AG09309 (cell line): ENCODE measurements at places on chromosomes 5 and 9.

DNA sequence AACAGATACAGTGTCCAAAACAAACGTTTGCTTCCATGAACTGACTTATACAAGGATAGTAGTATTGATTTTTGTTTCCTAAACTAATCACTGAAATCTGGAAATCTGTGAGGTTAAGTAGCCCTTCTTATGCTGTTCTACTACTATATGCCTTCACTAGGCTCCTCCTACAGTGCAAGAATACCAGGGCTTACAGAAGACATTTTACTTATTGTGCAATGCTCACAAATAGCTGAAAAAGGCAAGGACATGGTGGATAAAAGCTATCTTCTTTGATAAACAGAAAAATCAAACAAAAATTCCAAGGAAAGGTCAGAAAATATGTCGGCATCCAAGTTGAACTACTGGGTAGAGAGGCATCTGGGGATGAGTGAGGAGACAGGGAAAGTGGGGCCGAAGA, 61.9 kb downstream of the OXCT1 start:
- no peak for DNase-seq

GRCh38 chr5:158514986-158515359, 584.7 kb downstream of the EBF1 start:
- no peak for DNase-seq

DNA sequence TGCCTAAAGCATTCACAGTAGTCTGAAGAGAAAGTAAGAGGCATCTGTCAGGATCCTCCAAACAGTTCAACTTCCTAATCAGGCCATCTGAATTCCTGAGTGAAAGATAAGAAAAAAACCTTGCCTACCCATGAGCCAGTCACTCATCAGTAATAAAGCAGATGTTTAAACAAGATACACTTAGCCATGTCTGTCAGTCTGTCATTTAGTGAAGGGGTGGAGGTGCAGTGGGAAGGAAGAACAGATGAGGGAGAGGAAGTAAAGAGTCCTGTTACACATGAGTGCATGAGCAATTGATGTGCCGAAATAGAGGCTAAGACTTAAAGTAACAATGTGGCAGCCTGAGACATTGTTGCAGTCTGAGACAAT, 29.9 kb upstream of the DMRTA1 start:
- DNase-seq, result no peak

DNA sequence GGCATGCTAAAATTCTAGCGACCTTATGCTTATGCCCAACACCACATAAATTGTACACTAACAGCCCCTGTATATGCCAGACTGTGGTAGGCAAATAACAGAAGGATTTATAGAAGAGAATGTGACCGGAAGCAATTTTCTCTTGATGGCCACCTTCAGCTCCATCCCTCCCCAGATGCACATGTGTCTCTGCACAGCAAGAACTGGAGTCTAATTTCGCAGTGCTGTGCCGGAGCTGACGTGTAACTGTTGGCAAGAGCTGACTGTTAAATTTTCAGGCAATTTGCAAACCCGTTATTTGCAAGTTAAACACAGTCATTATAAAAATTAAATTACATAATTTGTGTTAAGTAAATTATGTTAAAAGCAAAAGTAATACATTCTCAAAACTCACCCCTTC, 48.4 kb downstream of the PCA3 start:
- no peak for DNase-seq

GRCh38 chr5:115190388-115190787, 20.7 kb upstream of the TRIM36 start:
- DNase-seq, result no peak

- no peak for DNase-seq
Observed at GRCh38 chr9:14089051-14089803, 224.7 kb downstream of the NFIB start.

GRCh38 chr5:160543395-160543794, 121.7 kb downstream of the PTTG1 start:
- DNase-seq, result no peak

GRCh38 chr9:87725900-87726709, at the start of gene CTSL:
CTSL (plus strand) TSS chr9:87726119; CDS start chr9:87727604, 1,485 bp downstream.
- DNase-seq, result no peak

- DNase-seq, result no peak
Observed at GRCh38 chr9:138120072-138120471, 242.5 kb downstream of the CACNA1B start.

DNA sequence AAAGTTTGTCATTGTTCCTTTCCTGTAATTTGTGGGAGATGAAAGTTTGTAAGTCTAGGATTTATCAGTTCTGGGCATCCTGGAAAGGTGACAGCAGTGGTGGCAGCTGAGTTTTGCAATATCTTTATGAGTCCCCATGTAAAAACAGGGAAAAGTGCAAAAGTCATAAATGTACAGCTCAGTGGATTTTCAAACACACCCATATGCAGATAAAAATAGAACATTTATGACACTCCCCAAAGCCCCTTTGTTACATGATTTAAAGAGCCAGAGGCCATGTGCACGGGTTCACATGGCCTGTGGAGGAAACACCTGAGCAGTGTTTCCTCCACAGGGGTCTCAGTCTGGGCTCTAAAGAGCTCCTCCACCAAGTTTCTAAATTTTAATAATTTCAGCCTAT, 6.3 kb downstream of the TMEM38B start:
- no peak for DNase-seq

- DNase-seq, result no peak
Observed at GRCh38 chr9:72355153-72355552, 9.9 kb downstream of the ZFAND5 start.

DNA sequence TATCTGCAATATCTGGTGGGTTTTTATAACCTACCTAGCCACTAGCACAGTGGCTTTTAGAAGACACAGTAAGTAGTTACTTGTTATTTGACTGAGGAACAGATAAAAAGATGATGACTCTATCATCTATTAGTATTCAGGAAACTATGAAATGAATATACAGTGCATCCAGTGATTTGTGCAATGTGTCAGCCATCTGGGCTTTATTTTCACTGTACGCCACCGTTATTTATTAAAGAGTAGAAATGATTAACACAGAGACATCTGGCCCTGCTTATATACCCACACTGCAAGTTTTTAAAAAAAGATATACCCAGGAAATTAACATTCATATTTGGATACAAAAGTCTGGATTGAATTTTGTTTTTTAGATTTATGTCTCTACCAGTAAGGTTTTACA, 408.4 kb downstream of the PDE4D start:
- DNase-seq, result no peak

GRCh38 chr9:84932915-84933527, 263.5 kb downstream of the NTRK2 start:
- DNase-seq, result no peak

DNA sequence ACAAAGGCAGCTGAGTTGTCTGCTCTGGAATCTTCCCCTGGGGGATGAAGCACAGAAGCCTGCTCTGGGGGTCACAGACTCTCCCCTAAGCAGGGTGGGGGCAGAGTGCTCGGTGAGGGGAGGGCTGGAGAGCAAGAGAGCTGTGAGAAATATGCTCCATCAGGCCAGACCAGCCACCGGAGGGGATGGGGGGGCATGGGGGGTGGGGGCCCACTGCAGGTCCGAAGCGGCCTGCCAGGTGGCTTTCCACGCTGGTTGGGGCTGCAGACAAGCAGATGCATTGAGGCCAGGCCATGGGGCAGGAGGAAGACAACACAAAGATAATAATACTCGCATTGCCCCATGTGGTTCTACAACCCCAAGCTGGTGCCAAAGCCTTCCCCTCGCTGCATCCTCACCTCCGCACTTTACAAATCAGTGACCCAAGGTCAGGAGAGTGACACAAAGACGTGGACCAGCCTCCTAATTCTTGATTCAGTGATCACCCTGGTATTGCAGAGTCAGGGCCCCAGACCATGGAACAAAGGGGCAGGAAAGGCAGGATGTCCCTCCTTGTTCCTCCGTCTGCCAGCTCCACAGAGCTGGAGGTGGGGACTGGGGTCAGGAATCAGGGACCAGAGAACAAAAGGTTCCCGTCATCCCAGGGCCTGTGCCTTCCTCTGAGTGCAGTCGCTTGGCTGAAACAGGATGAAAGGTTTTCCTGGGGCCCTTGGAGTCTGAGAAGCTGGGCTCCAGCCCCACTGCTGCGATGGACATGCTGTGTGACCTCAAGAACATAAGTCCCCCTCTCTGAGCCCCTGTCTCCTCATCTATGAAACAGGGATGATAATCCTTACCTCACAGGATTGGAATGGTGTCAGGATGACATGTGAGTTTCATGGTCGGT, 37.2 kb upstream of the GABRP start:
- no peak for DNase-seq

- DNase-seq, result no peak
Observed at GRCh38 chr5:144876990-144877389, 706.3 kb downstream of the KCTD16 start.

DNA sequence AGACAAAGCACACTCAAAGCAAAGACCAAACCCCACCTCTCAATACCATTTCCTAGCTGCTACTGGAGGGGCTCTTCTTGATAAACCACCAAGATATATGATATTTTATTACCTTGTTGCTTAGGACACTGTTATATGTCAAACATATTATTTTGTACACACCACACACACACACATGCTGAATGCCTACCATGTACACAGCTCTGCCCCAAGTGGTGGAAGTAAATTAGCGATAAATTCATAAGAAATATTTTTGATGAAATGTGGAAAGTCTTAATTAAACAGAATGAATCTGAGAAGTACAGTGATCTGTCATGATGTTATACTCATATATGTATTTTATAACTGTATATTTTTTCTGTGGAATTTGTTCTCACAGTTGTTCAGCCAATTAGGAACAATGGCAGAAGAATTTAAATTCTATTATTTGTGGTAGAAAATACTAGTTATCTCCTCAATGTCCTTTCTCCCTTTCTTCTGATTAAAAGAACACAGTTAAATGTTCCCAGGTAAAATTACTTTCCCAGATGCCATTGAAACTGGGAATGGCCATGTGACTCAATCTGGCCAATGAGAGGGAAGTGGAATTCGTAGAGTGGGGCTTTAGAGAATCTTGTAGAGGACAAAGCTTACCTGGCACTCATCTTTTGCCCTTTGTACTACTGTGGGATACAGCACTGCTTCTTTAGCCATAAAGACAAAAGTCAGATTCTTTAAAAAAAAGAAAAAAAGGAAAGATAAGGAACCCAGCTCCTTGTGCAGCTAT, 156.5 kb downstream of the SNCAIP start:
- DNase-seq, result no peak

DNA sequence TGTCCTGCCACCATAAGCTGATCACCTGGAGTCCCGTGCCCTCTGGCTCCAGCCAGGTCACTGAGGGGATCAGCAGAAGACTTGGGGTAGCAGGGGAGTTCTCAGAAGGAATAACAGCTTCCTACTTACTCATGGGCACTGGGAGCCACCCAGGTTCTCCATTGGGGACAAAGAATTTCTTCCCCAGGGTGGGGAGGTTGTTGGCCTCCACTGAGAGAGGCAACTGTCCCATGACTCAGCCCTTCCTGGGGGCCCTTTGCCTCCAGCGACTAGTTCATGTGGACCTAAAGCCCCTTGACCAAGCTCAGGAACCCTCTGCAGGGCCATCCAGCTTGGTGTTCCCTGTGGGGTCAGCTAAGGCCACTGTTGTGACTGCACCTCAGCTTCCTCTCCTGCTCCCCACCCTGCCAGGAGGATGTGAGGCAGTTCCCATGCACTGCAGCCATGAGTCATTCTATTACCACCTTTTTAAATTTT, 175.0 kb downstream of the AUH start:
- DNase-seq, result no peak

DNA sequence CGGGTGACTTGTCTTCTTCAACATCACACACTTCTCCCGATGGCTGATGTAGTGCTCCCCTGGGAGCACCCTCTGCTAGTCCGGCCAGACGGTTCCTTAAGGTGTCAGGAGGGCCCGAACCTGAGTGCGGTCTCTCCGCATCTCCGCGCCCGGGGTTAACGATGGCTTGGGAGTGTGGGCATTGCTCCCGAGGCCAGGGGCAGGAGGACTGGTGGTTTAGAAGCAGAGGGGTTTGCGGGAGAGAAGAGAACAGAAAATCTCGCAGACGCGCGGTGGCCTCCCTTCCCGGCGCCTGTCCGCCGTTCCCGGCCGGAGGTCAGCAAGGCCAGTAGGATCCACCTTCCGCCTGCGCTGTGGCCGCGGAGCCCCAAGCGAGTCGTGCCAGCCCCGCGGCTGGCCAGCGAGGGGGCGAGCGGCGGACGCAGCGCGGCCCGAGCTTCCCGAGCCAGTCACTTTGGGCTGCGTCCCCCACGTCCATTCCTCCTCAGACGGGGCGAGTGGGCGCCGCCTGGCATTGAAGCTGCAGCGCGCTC, 700 bp downstream of the CDO1 start:
- DNase-seq, result no peak

- DNase-seq, result no peak
Observed at GRCh38 chr9:72476617-72477437, 44.6 kb upstream of the TMC1 start.
